Activated CD8-positive, alpha-beta memory T cell treated with anti-CD3 and anti-CD28 coated beads for 24 hours (primary cell): ENCODE measurements at places on chromosomes 7 and 10.

GRCh38 chr7:127587663-127588018 is 570 bp upstream of the ARF5 start:
- DNase-seq, result no peak

GRCh38 chr7:111076205-111076604 is 14.7 kb upstream of the LRRN3 start:
- DNase-seq, result no peak

DNA sequence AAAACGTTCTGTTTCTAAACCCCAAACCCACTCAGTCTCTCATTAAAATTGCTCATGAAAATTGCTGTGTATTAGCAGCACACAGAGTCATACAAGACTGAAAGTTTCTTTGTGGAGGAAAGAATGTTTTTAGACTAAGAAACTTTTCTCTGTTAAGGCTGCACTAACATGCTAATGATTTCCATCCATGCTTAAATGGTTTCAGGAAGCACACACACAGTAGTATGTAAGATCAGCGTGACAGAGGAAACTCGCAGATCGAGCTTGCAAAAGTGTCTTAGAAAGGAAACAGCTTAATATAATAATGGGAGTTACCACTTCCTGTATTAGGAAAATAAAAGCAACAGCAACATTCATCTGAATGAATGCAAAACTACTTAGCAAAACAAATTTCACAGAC is 112.7 kb downstream of the ICA1 start:
- DNase-seq, result no peak

- DNase-seq, result no peak
Measured at GRCh38 chr10:117237401-117237991, 3.4 kb upstream of the SLC18A2 start.

- no peak for DNase-seq
Measured at GRCh38 chr7:24508316-24508715, 64.9 kb upstream of the PALS2 start.

- no peak for DNase-seq
Measured at GRCh38 chr7:157018997-157019608, 8.6 kb upstream of the MNX1 start.

DNA sequence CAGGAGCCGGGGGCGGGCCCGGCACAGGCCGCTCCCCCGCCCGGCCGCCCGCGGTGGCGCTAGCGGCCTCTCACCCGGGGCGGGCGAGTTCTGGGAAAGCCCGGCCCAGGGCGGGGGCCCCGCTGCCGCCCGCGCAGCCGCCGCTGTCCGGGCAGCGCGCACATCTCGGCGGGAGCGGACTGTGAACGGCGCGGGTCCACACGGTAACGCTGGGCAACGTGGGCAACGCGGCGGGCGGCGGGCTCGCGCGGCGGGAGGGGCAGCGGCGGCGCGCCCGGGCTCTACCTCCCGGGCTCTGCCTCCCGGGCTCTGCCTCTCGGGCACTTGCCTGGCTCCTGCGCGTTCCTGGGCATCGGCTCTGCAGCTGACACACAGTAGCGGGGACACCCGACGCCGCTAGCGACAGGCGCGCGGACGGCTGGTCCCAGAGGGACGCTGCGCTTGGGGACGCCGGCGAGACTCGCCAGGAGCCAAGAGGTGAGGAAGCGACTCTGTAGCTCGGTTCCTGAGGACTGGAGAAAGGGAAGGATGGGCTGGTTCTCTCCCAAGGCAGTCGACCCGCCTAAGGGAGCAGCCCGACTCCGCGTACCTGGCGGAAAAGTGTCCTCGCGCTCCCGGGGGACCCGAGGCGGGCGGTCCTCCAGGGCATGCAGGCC is at the start of gene PLCE1:
Gene PLCE1 (plus strand): TSS at position 150 of the 656 bp plus-strand sequence. CDS start 37,116 bp downstream, outside the sequence.
- DNase-seq, result no peak

DNA sequence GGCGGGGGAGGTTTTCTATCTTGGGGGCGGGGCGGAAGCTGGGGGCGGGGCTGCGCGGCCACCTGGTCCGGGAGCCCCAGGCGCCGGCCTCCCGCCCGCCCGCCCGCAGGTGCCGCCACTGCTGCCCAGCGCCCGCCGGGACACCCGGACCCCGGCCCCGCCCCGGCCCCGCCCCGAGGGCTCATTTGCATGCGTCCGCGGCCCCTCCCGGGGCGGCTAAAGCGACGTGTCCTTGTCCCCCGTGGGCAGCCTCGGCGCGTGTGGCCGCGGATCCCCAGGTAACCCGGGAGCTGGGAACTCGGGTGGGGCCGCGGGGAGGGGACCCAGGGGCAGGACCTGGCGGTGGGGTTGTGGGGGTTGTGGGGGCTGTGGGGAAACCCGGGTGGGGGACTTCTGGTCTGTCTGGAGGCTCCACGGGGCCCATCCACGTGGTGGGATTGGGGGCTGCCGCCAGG is at the start of gene BHLHA15:
Gene BHLHA15 (plus strand): TSS at position 219 of the 455 bp plus-strand sequence. CDS start 871 bp downstream, outside the sequence.
- DNase-seq, result no peak

GRCh38 chr10:132329565-132330485 is 2.2 kb upstream of the LRRC27 start:
- no peak for DNase-seq
